ENCODE measurements at places on chromosomes 12 and 14. TPM values are rescaled to one million over a fixed set of nuclear protein-coding genes. Genes with fewer than 3 reads are reported as not detected.
A peak's percentile ranks its signal among the peaks of the same experiment; 100 is the strongest.

Gene NPFF
- total RNA-seq = not detected

Gene WNT1
- 0.17 TPM for total RNA-seq

Gene AICDA
- total RNA-seq = not detected

- no peaks in the 10 kb centered on the region for H3K27me3 ChIP-seq
- peaks cover 20% of the 10 kb centered on the region for H3K4me1 ChIP-seq
- DNase-seq = peak; percentile 59
- H3K36me3 ChIP-seq = no peaks in the 10 kb centered on the region
- H3K4me3 ChIP-seq = no peak overlapping the region
Measured at GRCh38 chr14:20690848-20691640, 2.5 kb downstream of the ANG start.

DNA sequence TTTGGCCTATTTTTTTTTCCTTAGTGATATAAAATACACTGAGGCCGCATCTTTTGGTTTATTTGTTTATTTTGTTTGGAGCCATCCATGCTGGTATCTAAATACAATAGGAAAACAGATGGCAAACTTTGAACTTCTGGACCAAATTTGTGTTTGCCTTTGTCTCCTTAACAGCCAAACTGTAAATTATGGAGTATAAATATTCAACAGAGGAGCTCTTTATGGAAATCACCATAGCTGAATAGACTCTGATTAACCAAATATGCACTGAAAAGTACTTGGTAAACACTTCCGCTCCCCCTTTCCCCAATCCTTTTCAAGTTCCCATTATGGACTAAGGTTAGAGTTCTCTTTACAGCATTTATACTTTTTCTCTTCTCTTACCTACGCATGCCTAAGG lies 80.5 kb downstream of the TESC start:
- H3K4me1 ChIP-seq = no peaks in the 10 kb centered on the region
- H3K4me3 ChIP-seq = no peak overlapping the region
- no peak for DNase-seq
- no peak overlapping the region for H3K27ac ChIP-seq
- H3K27me3 ChIP-seq = no peaks in the 10 kb centered on the region
- peaks cover 31% of the 10 kb centered on the region for H3K36me3 ChIP-seq

GRCh38 chr14:76168531-76168930 lies 16.8 kb downstream of the GPATCH2L start:
- H3K4me1 ChIP-seq = peaks cover 4% of the 10 kb centered on the region
- DNase-seq = no peak
- no peaks in the 10 kb centered on the region for H3K27me3 ChIP-seq

DNA sequence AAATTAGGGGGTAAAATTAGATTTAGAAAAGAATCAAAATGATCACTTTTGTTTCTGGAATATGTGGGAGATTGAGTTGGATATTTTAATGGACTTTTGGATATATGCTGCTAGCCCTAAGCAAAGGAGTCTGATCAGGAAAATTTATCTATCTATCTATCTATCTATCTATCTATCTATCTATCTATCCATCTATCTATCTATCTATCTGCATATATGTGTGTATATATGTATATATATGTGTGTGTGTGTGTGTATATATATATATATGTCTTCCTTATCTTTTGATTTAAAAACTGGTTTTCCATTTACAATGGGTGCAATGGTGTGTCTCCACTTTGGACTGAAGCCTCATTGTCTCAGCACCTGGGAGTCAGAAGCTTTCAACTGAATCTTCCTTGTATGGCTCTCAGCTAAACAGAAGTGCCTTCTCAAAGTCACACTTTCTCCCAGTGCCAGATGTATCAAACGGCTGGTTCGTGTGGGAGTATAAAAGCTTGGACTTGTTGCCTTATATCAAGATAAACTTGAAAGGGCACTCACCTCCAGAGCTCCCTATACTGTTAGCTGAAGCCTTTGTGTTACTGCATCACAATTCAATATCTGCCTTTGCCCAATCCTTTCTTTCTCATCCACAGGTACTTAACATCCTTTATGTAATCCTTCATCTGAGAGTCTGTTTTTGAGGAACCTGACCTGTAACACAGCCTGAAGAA lies 31.6 kb upstream of the CD69 start:
- DNase-seq = no peak
- H3K27ac ChIP-seq = no peak overlapping the region
- no peak overlapping the region for H3K4me3 ChIP-seq
- no peaks in the 10 kb centered on the region for H3K27me3 ChIP-seq
- H3K4me1 ChIP-seq = peaks cover 62% of the 10 kb centered on the region

- no peak for DNase-seq
- H3K36me3 ChIP-seq = no peaks in the 10 kb centered on the region
- H3K4me1 ChIP-seq = no peaks in the 10 kb centered on the region
- H3K27ac ChIP-seq = no peak overlapping the region
Measured at GRCh38 chr14:95297832-95298231, 21.9 kb downstream of the CLMN start.

DNA sequence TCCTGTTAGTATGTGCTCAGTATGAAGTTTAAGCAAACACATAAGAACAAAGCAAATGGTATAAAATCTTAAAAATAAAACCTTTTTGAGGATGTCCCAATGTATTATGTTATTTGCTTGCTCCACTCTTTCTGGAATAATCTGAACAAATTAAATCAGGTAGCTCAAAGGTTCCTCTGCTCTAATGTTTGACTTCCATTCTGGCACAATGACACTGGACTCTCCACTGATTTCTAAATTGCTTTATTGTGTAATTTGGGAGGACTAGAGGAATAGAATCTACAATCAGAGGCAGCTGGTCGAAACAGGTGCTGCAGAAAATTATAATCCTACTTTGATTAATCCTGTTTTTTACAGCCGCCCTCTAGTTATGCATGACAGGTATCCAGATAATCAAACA lies 523.7 kb upstream of the FOXG1 start:
- no peak overlapping the region for H3K4me3 ChIP-seq
- DNase-seq = no peak
- H3K36me3 ChIP-seq = no peaks in the 10 kb centered on the region
- H3K27me3 ChIP-seq = no peaks in the 10 kb centered on the region
- H3K27ac ChIP-seq = no peak overlapping the region

All from activated CD4-positive, alpha-beta T cell treated with anti-CD3 and anti-CD28 coated beads, Interleukin-2, amount 10 ng/mL, durations not matched to agents 7 days and 5 days (primary cell).